Stimulated activated CD4-positive, alpha-beta T cell treated with anti-CD3 and anti-CD28 coated beads, Interleukin-4, amount 100 ng/mL, for 48 hours (primary cell): ENCODE measurements at places on chromosomes 13 and 19.

DNA sequence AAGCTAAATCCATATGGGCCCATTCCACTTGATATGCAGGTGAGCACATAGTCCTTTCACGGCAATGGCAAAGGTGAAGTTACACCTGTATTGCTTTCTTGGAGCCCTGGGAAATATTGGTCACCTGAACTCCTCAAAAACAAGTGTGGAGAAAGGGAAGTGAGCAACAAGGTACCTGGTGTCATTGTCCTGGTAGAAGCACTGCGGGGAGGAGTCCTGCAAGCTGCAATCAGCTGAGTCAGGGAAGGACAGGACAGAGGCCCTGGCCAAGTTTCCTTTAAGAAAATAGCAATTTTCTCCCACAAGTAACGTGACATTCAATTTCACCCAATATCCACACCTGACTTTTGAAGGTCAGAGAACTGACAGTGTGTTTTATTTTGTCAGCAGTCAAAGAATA lies 389.1 kb downstream of the IRS2 start:
- DNase-seq = no peak

- no peak for DNase-seq
Observed at GRCh38 chr19:10332158-10332964, 968 bp downstream of the RAVER1 start.

DNA sequence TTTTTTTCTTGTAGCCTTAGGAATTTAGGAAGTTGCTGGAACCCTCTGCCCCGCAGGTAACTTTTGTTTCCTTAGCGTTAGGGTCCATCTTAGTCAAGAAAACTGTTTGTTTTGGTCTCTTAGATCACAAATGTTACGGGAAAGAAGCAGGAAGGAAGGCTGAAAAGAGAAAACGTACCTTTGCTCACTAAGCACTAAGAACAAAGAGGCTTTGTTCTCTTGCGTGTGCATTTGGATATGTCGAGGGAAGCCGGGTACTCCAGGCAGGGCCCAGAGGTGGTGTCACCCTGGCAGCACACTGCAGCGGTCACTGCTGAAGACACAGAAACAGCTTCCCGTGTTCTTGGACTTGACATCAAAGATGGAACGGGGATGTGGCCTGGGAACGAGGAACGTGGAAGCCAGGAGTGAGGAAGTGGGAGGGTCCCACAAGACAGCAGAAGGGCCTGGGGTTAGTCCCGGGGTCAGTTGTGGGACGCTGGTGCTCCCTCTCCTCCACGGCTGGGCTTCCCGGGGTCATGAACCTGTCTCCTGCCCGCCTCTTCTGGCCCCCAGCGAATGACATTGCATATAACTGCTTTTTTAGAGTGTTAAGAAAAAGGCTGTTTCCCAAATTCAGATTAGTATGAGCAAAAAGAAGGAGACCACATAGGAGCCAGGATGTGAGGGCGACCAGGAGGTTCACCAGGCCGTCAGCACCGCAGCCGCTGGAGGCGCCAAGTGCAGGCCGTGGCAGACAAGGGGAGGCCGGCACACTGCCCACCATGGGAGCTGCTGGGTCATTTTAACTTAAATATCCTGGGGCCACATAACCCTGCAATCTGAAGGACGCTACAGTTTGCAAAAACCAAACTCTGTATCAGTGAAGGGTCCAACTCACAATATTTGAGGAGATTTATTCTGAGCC lies 31.6 kb downstream of the ATP11A start:
- no peak for DNase-seq

GRCh38 chr13:111161601-111162600 lies 46.8 kb downstream of the ARHGEF7 start:
- DNase-seq = no peak

- no peak for DNase-seq
Observed at GRCh38 chr13:88142653-88143052, 471.5 kb downstream of the SLITRK5 start.

DNA sequence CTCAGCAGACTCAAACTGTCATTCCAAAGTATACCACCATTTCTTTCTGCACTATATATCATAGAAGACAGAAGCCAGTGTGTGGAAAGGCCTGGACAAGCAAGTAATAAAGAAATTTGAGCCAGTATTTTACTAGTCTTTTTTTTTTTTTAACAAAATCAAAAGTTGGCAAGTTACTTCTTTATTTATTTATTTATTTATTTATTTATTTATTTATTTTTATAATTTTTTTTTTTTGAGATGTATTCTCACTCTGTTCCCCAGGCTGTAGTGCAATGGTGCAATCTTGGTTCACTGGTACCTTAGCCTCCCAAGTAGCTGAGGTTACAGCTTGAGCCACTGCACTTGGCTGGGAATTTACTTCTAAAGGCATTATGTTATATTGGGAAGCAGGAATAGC lies 25.3 kb downstream of the ZNF493 start:
- DNase-seq = no peak

DNA sequence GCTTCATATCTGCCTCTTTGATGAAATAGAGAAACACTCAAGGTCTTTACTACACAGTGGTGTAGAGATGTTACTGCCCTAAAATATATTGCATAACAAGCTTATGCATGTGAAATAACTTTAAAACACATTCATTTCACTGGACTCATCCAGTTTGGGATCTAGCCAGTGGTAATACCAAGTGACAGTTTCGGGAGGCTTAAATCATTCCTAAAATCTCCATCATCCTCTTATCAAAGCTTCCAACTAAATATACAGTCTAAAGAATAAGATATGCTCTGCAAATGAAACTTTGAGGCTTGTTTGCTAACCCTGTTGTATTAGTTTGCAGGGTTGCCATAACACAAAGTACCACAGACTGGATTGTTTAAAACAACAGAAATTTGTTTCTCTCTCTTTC lies 52.8 kb downstream of the THSD1 start:
- DNase-seq = no peak

DNA sequence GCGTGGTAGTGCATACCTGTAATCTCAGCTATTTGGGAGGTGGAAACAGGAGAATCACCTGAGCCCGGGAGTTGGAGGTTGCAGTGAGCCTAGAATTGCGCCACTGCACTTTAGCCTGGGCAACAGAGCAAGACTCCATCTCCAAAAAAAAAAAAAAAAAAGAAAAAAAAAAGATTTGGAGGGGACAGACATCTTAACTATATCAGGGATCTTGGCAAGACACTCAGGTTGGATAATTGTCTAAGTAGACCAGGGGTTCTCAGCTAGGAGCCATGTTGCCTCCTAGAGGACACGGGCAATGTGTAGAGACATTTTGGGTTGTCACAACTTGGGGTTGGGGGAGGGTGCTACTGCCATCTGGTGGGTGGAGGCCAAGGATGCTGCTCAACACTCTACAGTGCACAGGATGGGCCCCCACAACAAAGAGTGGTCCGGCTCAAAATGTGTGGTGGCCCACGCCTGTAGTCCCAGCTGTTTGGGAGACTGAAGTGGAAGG lies 1.9 kb upstream of the ZNF580 start:
- DNase-seq = peak; percentile 56

DNA sequence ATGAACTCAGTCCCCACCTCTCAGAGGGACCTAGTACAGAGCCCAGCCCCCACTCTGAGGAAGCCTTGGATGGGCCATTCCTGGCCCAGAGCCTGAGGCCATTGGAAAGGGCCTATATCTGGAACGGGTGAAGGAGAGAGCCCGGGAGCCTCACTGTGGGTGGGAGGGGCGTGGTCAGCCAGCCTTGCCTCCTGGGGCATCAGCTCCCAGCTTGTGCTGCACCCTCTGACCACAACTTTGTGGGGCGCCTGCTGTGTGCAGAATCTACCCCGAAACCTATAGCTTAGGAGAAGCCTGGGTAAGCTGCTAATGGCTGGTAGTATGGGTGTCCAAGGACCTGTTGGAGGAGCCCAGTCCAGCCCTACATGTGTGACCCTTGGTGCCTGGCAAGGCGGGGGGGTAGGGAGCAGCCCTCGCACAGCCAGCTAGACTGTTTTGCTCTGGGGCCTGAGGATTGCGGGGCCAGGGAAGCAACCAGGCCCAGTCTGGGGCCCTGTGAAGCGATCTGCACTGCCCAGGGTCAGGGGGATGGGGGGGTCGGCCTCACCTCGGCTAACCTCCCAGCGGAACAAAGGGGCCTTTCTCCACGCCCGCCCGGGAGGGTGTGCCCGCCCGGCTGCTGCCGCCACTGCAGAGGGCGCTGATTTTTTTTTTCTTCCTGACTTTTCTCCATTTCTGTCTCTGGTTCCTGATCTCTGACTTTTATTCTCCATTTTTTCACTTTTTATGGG lies 42.3 kb downstream of the LYL1 start:
- no peak for DNase-seq

DNA sequence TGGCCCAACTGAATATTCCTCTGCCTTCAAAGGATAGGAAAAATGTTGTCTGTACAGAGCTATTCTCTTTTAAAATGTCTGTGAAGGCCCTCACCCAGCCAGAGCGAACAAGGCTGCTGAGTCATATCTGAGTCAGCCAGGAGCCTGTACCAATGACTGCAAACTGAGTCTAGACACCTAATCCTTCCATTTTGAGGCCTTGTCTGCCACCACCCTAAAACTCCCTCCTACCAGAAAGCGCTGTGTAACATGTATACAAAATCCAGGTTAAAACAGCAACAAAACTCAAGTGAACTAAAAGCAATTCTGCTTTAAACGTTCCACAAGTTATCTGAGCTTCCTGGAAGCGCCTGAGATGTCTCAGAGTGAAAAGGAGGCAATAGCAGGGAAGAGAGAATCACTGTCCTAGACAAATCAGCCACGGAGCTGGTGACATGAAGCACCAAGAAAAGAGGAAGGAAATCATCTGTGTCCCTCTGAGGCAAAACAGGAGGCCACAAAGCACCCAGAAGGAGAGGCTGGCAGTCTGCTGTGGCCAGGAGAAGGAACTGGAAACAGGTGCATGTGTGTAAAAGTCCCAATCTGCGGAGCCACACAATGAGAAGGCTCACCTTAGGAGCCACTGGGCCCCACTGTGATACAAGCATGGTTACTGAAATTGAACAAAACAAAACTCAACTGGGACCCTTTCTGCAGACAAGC lies 10.2 kb downstream of the DHRS12 start:
- peak; percentile 35 for DNase-seq

GRCh38 chr19:47713046-47714021 lies at the start of gene EHD2:
TSS of gene EHD2 (plus strand) at chr19:47713422. CDS start at chr19:47716613, 3,191 bp downstream.
- peak; percentile 39 for DNase-seq
